ENCODE measurements at places on chromosomes 1 and 21. TPM values are rescaled to one million over a fixed set of nuclear protein-coding genes. Genes with fewer than 3 reads are reported as not detected.

Gene ITGB2
- 1.8 TPM for polyA plus RNA-seq

DNA sequence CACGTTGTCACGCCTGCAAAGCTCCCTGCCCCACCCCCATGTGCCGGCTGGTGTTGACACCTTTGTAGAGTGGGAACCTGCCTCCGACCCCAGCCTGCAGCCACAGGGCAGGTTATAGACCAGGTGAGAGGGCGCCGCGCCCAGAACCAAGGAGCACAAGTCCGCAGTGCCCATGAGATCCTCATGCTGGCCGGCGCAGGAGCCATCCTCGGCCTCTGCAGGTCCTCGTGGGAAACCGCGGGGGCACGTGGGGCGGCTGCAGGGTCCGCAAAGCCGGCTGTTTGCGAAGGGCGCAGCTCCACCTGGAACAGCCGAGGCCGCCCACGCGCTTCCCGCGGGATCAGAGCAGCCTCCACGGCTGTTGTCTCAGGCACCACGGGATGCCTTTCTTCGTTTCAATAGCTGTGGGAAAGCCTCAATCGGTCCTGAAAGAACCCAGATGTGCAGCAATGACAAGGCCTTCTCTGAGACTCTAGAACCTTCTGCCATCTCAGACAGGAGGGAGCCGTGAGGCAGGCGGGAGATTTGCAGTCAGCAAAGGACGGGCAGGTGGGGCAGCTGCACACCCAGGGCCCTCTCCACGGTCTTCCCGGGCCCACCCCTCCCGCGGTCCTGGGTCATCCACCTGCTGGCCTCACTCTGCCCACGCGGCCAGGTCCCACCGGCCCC lies 29.9 kb downstream of the POFUT2 start:
- no peak for DNase-seq

GRCh38 chr1:216523449-216524190 lies 100.4 kb upstream of the USH2A start:
- no peak for DNase-seq

Gene RXRG
- not detected for polyA plus RNA-seq

DNA sequence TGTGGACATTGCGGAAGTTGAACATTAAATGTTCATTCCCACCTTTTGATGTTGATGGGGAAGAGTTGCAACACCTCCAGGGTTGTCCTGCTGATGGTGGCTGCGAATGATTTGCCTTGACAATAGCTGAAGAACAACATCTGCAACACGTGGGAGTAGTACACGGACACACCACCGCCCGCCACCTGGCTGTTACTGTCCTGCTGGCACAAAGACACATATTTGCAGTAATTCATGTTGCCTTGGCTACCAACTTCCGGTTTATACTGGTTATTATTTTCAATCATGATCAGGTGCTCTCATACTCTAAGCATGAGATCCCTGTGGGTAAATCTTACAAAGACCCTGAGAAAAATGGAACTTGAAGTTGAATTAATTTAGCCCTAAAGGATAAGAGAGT lies 55.2 kb downstream of the UBR4 start:
- no peak for DNase-seq

All from mammary epithelial cell (primary cell).